ENCODE measurements at places on chromosomes 5 and 9. TPM values are rescaled to one million over a fixed set of nuclear protein-coding genes. Genes with fewer than 3 reads are reported as not detected.
A peak's percentile ranks its signal among the peaks of the same experiment; 100 is the strongest.

- no peak for DNase-seq
Measured at GRCh38 chr5:60023255-60023654, 129.7 kb upstream of the PDE4D start.

DNA sequence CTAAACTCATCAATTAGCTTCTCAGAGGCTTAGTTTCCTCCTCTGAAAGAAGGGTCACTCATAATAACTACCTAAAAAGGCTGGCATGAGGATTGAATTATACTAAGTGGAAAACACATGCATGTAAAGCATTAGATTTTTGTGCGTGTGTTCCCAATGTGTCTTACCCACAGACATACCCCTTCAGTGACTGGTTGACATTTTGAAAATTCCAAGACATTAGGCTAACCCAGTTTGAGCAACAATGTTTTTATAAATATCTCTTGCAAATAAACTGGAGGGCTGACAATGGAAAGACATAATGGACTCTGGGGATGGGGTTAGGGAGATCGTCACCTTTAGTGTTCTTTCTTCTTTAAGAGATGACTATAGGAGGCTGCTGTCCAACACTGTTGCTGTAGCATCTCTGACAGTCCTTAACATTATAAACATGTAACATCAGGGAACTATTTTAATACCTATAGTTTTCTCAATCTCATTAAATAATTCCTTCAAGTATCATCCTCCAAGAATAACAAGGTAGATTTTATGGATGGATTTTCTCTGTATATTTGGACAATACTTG lies 24.3 kb downstream of the HMHB1 start:
- DNase-seq: no peak

DNA sequence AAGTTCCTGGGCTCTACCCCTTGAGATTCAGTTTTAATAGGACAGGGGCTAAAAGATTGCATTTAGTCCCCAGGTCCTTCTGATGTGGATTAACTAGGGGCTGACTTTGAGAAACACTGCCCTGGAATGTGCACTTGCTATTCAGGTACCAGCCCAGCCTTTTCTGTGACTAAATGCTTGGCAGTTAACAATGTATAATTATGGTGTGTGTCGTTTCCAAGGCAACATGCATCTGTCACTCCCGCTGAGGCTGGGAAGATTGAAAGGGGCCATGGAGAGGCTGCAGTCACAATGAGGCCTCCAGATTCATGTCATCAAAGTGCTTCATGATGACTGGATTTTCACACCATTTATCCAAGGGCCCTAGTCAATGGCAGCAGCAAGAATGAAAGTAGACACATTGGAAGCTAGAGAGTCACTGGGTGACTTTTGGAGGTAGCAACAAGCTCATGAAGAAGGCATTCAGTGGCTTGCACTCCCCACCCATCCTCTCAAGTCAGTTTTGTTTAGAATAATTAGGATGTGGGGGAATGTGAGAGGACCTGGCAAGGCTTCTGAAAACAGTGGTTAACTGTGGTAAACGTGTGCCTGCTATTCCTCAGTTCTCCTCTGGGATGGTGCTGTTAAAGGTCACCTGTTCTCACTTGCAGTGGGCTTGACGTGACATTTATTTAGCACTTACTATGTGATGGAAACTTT lies 28.3 kb downstream of the RAI14 start:
- no peak for DNase-seq

The PDGFRB gene
- total RNA-seq: 0.58 TPM

The CRB2 gene
- not detected for total RNA-seq

The PIP5KL1 gene
- 2.5 TPM for total RNA-seq

- no peak for DNase-seq
Measured at GRCh38 chr9:85163415-85163814, 493.9 kb downstream of the NTRK2 start.

DNA sequence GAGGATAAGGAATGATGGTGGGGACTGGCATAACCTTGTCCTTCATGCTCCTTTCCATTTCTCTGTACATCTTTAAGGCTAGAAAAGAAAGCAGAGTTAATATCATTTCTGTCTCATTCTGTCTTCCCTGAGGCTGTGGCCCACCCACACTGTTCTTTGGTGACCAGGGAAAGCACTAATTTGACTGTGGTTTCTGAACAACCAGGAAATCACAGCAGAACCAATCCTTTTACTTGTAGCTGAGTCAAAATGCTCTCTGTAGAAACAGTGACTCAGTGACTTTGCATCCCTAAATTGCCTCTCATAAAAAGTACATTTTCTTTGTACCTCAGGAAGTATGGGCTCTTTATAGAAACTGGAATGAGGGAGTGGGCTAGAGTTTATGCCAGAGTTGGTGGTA lies 28.1 kb downstream of the IL33 start:
- DNase-seq: peak; percentile 38

GRCh38 chr5:9479361-9479760 lies 66.5 kb downstream of the SEMA5A start:
- DNase-seq: no peak

GRCh38 chr5:112710896-112711295 lies 26.8 kb upstream of the APC start:
- DNase-seq: no peak

The PCDHB12 gene
- total RNA-seq: not detected

Data from activated CD8-positive, alpha-beta T cell treated with anti-CD3 and anti-CD28 coated beads for 36 hours (primary cell).